ENCODE measurements at places on chromosomes 12 and 14.
A peak's percentile ranks its signal among the peaks of the same experiment; 100 is the strongest.

GRCh38 chr12:117567644-117568216 lies 206.3 kb upstream of the NOS1 start:
- no peak for DNase-seq

GRCh38 chr12:95368931-95369330 lies 105.0 kb upstream of the METAP2 start:
- DNase-seq, result no peak

DNA sequence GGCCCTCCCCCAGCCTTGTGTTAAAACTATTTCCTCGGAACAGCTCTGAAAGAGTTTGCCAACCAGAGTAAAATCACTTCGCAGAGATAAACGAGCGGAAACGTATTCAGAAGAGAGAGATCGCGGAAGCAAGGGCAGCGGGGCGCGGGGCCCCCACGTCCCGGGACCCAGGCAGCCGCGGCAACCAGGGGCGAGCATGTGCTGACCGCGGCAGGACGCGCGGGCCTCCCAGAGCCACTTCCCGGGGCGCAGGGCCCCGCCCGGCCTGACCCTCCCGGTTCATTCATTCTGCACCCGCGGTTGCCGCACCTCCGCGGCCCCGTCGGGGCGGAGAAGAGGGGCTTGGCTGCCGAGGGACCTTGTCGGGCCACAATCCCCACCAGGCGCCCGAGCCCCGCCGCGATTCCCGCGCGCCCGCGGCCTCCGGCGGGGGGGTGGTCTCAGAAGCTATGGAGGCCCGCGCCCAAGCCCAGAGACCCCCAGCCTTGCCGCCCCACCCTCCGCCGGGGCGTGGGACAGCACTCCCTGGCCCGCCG lies 598 bp downstream of the UBE2N start:
- peak; percentile 70 for DNase-seq

- DNase-seq, result no peak
These were observed 187.9 kb downstream of the PIWIL1 start for GRCh38 chr12:130525384-130526172.

- no peak for DNase-seq
These were observed 271.0 kb upstream of the RTL1 start for GRCh38 chr14:101174522-101174838.

- no peak for DNase-seq
These were observed 1.1 kb downstream of the CYP46A1 start for GRCh38 chr14:99685151-99685591.

- DNase-seq, result no peak
These were observed 125.3 kb downstream of the SLC15A4 start for GRCh38 chr12:128698301-128698972.

DNA sequence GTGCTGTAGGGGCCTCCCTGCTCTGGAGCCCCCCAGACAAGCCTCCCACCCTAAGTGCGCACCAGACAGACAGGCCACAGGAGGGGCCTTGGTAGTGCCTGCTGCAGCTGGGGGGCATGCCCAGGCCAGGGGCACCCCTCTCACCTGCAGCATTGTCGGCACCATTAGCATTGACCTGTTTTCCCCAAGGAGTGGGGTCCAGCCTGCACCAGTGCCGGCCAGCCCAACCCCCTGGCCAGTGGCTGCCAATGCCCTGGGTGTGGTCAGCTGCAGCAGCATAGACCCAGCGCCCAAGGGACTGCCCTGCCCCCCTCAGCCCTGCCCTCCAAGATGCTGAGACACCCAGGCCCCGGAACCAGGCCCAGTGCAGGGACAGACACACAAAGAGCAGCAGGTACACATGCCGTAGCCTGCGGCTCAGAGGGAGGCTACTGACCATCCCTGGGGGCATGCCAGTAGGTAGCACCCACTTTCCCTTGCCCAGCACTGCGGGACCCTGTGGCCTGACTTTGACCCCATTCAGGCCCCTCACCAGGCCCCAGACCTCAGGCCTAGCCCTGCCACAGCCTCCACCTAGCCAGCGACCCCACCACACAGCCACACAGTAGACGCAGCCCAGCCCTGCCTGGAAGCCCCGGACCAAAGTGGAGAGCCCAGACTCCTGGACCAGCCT lies 1.0 kb downstream of the AHNAK2 start:
- DNase-seq, result no peak

- DNase-seq, result no peak
These were observed 675.0 kb downstream of the TMEM121 start for GRCh38 chr14:106201376-106201775.

DNA sequence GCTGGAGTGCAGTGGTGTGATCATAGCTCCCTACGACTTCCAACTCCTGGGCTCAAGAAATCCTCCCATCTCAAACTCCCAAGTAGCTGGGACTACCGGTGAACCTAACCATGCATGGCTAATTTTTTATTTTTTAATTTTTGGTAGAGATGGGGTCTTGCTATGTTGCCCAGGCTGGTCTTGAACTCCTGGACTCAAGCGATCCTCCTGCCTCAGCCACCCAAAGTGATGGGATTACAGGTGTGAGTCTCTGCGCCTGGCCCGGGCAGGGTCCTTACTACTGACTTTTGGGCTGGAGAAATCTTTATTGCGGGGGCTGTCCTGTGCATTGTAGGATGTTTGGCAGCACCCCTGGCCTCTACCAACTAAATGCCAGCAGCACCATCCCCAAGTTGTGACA lies 44.4 kb upstream of the MED13L start:
- no peak for DNase-seq

DNA sequence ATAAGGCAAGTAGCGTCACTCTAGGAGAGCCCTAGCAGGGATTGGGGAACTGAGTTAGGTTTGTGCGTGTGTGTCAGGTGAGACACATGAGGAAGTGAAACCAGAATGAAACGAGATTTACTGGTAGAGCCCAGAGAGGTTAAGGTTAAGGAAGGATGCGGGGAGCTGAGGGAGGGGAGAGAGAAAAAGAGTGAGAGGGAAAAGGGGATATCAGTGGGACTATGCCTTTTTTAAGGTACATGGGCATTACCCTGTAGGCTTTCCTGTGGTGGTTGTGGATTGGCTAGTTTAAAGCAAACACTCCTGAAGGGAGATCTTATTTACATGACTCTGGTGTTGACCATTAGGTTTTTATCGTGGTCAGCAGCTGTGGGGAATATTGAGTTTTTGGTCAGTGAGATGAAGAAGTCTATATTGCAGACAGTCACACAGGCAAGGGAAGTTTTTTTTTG lies 13.9 kb downstream of the ZDHHC17 start:
- no peak for DNase-seq

DNA sequence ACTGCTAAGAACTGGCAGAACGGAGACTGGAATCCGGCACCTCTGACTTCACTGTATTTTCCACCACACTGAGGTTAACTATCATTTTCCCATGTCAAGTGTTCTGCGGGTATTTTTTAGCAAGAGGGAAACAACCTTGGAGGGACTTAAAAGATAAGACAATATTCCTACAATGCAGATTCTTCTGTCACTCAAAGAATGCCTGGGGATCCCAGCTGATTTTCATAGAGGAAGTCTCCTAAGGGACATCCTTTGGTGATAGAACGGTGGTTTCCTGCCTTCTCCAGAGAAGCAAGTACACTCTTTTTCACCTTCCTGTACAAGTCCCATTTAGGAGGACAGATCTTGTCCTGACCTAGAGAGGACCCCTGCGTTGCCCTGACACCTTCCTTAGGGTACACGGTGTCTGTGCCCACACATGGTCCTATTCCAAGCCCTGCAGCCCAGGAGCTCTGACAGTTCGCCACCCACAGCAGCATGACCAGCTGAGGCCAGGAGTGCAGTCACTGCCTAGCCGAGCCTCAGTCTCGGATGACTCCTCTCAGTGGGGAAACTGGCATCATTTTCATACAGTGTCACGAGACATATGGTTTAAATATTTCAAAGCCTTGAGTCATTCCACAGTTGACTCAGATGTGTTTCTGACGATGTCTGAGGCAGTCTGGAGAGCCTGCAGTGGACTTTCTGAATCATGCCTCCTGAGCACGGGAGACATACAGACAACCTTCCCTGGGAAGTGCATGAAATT lies 181.3 kb upstream of the FKBP4 start:
- DNase-seq, result peak; percentile 94

GRCh38 chr14:29810682-29811081 lies 117.0 kb downstream of the PRKD1 start:
- peak; percentile 20 for DNase-seq

DNA sequence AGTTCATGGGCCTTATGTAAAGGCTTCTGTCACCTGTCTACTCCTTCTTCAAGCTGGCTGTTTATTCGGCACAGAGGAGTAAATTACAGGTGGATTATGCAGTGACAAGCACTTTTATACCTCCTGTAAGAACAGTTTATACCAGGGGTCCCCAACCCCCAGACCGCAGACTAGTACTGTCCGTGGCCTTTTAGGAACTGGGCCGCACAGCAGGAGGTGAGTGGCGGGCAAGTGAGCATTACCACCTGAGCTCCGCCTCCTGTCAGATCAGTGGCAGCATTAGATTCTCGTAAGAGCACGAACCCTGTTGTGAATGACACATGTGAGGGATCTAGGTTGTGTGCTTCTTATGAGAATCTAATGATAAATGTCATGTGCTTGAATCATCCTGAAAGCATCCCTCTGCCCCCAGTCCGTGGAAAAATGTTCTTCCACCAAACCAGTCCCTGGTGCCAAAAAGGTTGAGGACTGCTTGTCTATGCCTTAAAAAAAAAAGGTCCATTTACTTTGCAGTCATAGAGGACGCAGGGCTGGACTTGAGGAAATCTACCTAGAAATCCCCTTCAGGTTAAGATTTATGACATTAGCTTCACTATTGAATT lies 78.8 kb downstream of the ETV6 start:
- no peak for DNase-seq

- no peak for DNase-seq
These were observed 43.0 kb downstream of the KLRG1 start for GRCh38 chr12:9032202-9032964.

DNA sequence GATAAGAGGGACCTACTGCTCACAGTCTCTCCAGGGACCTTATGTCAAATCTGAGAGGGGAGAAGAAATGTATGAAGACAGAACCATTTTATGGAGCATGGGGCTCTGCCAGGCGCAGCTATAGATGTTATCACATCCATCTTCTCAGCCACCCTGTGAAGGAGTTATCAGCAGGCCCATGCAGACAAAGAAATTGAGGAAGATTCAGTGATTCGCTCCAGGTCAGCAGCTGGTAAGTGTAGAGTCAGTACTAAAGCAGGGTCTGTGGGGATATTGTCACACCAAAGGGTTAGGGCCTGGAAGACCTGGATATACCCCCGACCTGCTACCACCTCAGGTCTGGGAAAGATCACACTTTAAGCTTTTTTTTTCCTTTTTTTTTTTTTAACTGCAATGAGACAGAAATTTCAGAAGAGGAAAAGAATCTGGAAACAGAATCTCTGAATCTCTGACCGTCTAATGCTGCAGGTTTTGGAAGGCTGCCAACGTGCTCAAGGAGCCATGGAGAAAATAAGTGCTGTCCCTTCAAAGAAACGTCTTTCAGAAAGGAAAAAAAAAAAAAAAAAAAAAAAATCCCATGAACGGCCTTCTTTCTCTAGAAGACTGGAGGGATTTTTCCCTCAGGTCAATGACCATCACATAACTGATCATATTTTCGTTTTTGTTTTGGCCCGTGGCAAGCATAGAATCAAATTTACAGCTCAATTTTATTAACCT lies 73.3 kb upstream of the PLEKHG7 start:
- no peak for DNase-seq

DNA sequence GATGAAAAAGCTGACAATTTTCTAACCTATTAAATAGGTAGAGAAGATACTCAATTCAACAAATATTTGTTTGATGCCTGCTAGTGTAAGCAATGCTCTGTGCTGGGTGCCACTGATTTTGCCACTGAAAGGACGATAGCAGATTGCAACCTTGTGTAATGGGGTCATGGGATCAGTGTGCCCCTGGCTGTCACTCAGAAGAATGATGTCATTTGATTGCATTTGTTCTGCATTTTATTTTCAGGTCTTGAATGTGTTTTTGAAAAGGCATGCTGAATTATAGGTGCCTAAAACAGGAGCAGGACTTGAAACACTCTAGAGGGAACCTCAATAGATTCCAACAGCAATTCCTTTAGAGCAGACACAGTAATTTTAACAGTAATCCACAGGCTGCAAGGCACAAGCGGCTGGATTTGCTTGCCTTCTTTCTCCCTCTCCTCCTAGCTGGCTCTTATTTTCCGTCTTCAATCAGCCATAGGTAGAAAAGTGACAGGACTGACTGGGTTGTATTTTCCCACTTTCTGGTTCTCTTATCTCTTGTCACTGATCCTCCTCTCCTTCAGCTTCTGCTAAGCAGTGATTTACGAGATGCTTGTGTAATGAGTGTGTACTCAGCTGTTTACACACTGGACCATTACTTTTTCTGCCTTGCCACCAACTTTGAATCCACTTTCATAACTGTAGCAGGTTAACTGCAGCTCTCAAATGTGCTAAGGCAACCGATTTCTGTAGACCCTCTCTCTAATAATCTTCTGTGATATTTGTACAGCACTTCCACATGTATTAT lies 4.1 kb downstream of the PLXNC1 start:
- DNase-seq, result no peak

DNA sequence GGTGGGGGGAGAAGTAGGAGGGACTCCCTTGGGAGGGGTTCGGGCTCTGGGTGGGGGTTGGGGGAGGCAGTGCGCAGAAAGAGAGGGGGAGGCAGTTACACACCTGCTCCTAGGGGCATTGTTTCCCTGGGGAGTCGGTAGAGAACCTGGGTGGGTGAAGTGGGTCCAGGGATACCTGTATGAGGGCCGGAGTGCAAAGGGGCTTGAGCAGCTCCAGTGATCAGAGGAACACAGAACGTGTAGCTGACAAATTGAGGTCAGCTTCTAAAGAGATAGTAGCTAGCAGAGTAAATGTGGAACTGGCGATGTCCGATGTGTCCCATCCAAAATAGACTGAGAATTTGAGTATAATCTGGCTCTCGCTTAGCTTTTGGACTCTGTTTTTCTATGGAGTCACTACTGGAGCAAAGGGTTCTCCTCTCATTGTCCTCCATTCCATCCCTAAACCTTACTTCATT lies 502 bp downstream of the SMARCD1 start:
- no peak for DNase-seq

GRCh38 chr14:30142216-30142615 lies 214.6 kb upstream of the PRKD1 start:
- DNase-seq, result no peak

GRCh38 chr14:48580692-48581091 lies 905.3 kb upstream of the MDGA2 start:
- DNase-seq, result no peak

GRCh38 chr14:77347751-77348150 lies 26.9 kb downstream of the GSTZ1 start:
- no peak for DNase-seq

- no peak for DNase-seq
These were observed 106.1 kb upstream of the ANO4 start for GRCh38 chr12:100688451-100688864.

- no peak for DNase-seq
These were observed 12.8 kb upstream of the PIP4K2C start for GRCh38 chr12:57577981-57578758.

- no peak for DNase-seq
These were observed 85.6 kb downstream of the DICER1 start for GRCh38 chr14:95071649-95072280.

- peak; percentile 87 for DNase-seq
These were observed 13.2 kb upstream of the SERPINA3 start for GRCh38 chr14:94598816-94599655.

GRCh38 chr12:57496822-57497221 lies 9.0 kb downstream of the MARS1 start:
- no peak for DNase-seq
